ENCODE measurements at places on chromosomes 13 and 19.
A peak's percentile ranks its signal among the peaks of the same experiment; 100 is the strongest.

DNA sequence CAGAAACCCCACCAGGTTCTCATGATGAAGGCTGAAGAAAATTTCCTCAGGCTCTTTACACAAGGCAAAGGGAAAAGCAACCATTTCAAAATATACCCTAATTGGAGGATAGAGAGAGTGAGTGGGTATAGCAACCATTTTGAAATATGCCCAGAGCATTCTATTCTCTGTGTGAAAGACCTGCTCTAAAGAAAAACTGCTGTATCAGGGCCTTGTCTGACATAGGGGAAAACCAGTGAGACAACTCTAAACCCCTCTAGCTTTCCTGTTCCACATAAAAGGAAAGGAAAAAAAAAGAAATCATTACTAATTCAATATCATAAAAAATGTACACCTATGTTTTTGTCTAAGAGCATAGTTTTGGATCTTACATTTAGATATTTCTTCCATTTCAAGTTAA is 42.3 kb downstream of the TPTE2 start:
- DNase-seq: no peak

DNA sequence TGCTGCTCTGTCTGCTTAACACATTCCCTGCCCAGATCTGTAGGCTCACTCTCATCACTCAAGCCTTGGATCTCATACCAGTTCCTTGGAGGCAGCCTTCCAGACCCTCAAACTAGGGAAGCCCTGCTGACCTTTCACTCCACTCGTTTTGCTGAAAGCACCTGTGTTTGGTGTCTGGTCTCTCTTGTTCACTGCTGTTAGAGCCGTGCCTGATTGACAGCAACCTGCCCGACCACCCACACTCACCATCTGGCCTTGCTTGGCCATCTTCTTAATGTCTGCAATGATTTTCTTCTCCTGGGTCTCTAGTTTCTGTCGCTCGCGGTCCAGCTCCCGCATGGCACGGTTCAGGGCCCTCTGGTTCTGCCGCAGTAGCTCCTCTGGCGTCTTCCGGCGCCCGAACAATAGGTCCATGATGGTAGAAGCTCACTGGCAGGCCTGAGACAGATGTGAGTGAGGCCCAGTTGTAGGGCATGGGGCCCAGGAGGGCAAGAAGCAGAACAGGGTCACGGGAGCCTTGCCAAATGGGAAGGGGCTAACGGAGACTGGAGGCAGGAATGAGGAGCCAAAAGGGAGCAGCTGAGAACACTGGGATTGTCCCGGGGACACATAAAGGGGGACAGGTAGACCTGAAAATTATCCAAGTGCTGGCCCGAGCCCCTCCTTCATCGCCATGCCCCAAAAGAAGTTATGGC is 959 bp downstream of the CHMP2A start:
- DNase-seq: peak; percentile 67

- no peak for DNase-seq
Measured at GRCh38 chr19:43532571-43532961, 422 bp upstream of the ZNF575 start.

- no peak for DNase-seq
Measured at GRCh38 chr13:93226065-93226622, 463 bp upstream of the GPC6 start.

- peak; percentile 71 for DNase-seq
Measured at GRCh38 chr19:46818812-46819211, 30.4 kb upstream of the SLC1A5 start.

GRCh38 chr19:294341-294945 is 3.2 kb upstream of the PLPP2 start:
- DNase-seq: no peak

- no peak for DNase-seq
Measured at GRCh38 chr13:76723551-76724232, 162.5 kb downstream of the KCTD12 start.

GRCh38 chr13:52925775-52926285 is 77.4 kb upstream of the PCDH8 start:
- no peak for DNase-seq

GRCh38 chr13:45830121-45830520 is 21.4 kb downstream of the SIAH3 start:
- DNase-seq: no peak

All from activated CD4-positive, alpha-beta T cell treated with anti-CD3 and anti-CD28 coated beads, Interleukin-2, amount 10 ng/mL, durations not matched to agents 24 days and 14 days (primary cell).